ENCODE measurements at places on chromosomes 11 and 22. TPM values are rescaled to one million over a fixed set of nuclear protein-coding genes. Genes with fewer than 3 reads are reported as not detected.

The SLC36A4 gene
- total RNA-seq: 19.3 TPM

The PDE3B gene
- 17.3 TPM for total RNA-seq

DNA sequence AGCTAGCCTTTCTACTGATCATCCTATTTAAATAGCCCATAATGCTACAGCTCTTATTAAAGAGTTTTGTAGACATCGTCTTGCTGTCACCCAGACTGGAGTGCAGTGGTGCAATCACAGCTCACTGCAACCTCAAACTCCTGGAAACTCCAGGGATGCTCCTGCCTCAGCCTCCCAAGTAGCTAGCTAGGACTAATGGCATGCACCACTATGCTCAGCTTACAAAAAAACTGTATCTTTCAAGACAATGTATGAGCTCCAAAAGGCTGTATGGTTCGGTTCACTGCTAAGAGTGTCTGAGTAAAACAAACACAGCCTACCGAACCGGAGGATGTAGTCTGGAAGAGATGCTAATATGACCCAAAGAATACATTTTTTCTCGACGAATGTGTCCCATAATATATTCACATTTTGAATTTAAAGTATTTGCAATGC is 2.6 kb downstream of the TAF1D start:
- DNase-seq: no peak
- peaks cover 10% of the 10 kb centered on the region for H3K4me1 ChIP-seq
- no peak overlapping the region for H3K27ac ChIP-seq
- H3K27me3 ChIP-seq: no peaks in the 10 kb centered on the region
- H3K4me3 ChIP-seq: no peak overlapping the region

The TRPM5 gene
- total RNA-seq: 0.20 TPM

GRCh38 chr11:111531687-111532364 is 8.7 kb upstream of the LAYN start:
- no peaks in the 10 kb centered on the region for H3K36me3 ChIP-seq
- H3K27ac ChIP-seq: no peak overlapping the region
- H3K27me3 ChIP-seq: peaks cover 10% of the 10 kb centered on the region
- H3K4me1 ChIP-seq: no peaks in the 10 kb centered on the region
- H3K4me3 ChIP-seq: no peak overlapping the region

DNA sequence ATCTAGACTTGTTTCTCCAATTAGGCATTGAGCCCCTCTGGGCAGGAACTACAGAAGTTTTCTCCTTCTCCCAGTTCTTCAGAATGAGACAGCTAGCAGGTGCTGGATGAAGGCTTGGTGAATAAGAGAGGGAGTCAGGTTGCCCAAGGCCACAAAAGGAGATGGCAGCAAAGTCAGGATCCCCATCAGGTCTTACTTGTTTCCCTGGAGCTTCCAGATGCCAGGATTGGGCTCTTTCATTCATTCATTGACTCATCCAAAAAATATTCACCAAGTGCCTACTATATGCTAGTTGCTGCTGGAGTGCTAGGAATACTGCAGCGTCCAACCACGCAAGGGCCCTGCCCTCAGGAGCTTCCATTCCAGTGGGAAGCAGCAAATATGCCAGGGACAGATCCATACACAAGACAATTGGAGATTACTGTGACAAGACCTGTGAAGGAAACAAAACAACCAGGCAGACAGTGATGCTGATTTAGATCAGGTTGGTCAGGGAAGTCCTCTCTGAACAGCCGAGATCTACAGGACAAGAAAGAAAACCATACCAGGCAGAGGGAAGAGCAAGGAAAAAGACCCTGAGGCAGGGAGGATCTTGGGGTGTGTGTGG is 24.6 kb upstream of the LMO1 start:
- no peak overlapping the region for H3K4me3 ChIP-seq
- no peaks in the 10 kb centered on the region for H3K36me3 ChIP-seq
- no peak for DNase-seq
- H3K27me3 ChIP-seq: no peaks in the 10 kb centered on the region

The IRAG1 gene
- 17.0 TPM for total RNA-seq

The ZNF143 gene
- 32.2 TPM for total RNA-seq

GRCh38 chr22:42341779-42342178 is 71.3 kb upstream of the TCF20 start:
- H3K4me1 ChIP-seq: no peaks in the 10 kb centered on the region
- H3K36me3 ChIP-seq: no peaks in the 10 kb centered on the region
- DNase-seq: no peak
- peaks cover 5% of the 10 kb centered on the region for H3K27me3 ChIP-seq

The OR56A1 gene
- total RNA-seq: not detected
